ENCODE measurements at places on chromosomes 7 and 10.

GRCh38 chr7:141203586-141203985 is 129.7 kb downstream of the TMEM178B start:
- H3K4me3 ChIP-seq = no peak overlapping the region
- H3K27me3 ChIP-seq = no peaks in the 10 kb centered on the region
- H3K36me3 ChIP-seq = no peaks in the 10 kb centered on the region
- no peak for DNase-seq
- H3K4me1 ChIP-seq = no peaks in the 10 kb centered on the region

GRCh38 chr7:122258971-122259370 is 45.6 kb downstream of the FEZF1 start:
- no peak overlapping the region for H3K4me3 ChIP-seq
- H3K27me3 ChIP-seq = no peaks in the 10 kb centered on the region
- no peaks in the 10 kb centered on the region for H3K36me3 ChIP-seq

- no peaks in the 10 kb centered on the region for H3K36me3 ChIP-seq
- H3K4me1 ChIP-seq = no peaks in the 10 kb centered on the region
These were observed 19.1 kb downstream of the BTRC start for GRCh38 chr10:101373063-101373462.

DNA sequence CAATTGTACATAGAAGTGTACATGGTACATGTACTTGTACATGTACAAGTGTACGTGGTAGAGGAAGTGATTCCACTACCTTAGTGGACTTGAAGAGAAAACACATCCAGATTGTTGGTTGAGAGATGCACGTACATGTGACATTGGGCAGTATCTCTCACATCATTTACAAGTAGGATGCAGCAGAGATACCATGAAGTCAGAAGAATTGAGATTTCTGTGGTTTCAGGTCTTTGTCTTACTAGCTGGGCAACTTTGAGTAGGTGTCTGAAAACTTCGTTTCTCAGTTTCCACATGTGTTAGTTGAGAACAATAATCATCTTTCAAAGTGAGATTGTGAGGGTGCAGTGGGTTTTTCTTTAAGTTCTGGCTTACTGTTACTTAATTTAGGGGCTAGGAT is 21.5 kb downstream of the CLDN12 start:
- no peaks in the 10 kb centered on the region for H3K36me3 ChIP-seq
- H3K4me3 ChIP-seq = no peak overlapping the region
- no peaks in the 10 kb centered on the region for H3K4me1 ChIP-seq
- no peak for DNase-seq
- no peak overlapping the region for H3K27ac ChIP-seq

- no peak overlapping the region for H3K4me3 ChIP-seq
- DNase-seq = no peak
- H3K27ac ChIP-seq = no peak overlapping the region
- no peaks in the 10 kb centered on the region for H3K4me1 ChIP-seq
- no peaks in the 10 kb centered on the region for H3K27me3 ChIP-seq
These were observed 357.0 kb downstream of the RNLS start for GRCh38 chr10:88226071-88226659.

GRCh38 chr7:131623154-131623553 is 66.7 kb upstream of the PODXL start:
- peaks cover 22% of the 10 kb centered on the region for H3K4me1 ChIP-seq
- DNase-seq = peak; percentile 78

DNA sequence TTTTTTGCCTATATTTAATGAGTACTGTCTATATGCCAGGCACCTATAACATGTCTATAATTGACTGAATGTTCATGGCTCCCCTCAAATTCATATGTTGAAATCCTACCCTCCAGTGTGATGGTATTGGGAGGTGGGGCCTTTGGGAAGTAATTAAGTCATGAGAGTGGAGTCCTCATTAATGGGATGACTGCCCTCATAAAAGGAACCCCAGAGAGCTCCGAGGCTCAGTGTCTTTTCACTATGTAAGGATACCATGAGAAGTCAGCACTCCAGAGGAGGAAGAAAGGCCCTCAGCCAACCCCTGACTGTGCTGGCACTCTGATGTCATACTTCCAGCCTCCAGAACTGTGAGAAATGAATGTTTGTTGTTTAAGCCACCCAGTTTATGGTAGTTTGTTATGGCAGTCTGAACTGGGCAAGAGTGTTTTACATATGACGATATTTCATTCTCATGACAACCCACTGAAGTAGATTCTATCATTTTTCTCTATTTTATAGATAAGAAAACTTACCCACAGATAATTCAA is 61.1 kb upstream of the PCGF5 start:
- no peaks in the 10 kb centered on the region for H3K27me3 ChIP-seq
- H3K4me1 ChIP-seq = peaks cover 9% of the 10 kb centered on the region
- DNase-seq = no peak
- no peak overlapping the region for H3K27ac ChIP-seq

- no peak overlapping the region for H3K27ac ChIP-seq
- H3K4me1 ChIP-seq = no peaks in the 10 kb centered on the region
- H3K27me3 ChIP-seq = no peaks in the 10 kb centered on the region
- no peak overlapping the region for H3K4me3 ChIP-seq
- no peak for DNase-seq
- H3K36me3 ChIP-seq = no peaks in the 10 kb centered on the region
These were observed 137.6 kb upstream of the VWC2 start for GRCh38 chr7:49635800-49636199.

DNA sequence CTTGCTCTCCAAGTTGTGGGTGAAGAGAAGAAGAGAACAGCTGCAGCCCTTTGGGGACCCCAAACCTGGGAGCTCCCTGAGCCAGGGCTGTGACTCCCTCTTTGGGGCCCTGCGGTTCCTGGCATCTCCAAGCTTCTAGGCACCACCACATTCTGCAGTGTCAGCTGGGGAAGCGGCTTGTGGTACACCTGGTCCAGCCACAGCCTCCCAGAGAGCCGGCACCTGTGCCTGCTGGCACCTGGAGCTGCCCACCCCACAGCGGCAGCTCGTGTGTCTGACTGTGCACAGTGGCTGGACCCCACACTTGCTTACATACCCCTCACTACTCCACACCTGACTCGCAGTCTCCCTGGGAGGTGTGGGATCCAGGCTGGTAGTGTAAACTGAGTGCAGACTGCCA is 23.5 kb downstream of the FAM241B start:
- H3K36me3 ChIP-seq = no peaks in the 10 kb centered on the region
- H3K27ac ChIP-seq = no peak overlapping the region
- H3K4me3 ChIP-seq = no peak overlapping the region
- H3K27me3 ChIP-seq = no peaks in the 10 kb centered on the region

GRCh38 chr10:29865700-29866355 is 193.6 kb downstream of the JCAD start:
- H3K36me3 ChIP-seq = no peaks in the 10 kb centered on the region
- peak overlapping the region; percentile 29 for H3K27ac ChIP-seq
- H3K4me3 ChIP-seq = no peak overlapping the region
- no peak for DNase-seq
- H3K4me1 ChIP-seq = no peaks in the 10 kb centered on the region

GRCh38 chr10:10722422-10722821 is 295.2 kb upstream of the CELF2 start:
- DNase-seq = no peak
- H3K4me1 ChIP-seq = no peaks in the 10 kb centered on the region
- H3K27ac ChIP-seq = no peak overlapping the region

DNA sequence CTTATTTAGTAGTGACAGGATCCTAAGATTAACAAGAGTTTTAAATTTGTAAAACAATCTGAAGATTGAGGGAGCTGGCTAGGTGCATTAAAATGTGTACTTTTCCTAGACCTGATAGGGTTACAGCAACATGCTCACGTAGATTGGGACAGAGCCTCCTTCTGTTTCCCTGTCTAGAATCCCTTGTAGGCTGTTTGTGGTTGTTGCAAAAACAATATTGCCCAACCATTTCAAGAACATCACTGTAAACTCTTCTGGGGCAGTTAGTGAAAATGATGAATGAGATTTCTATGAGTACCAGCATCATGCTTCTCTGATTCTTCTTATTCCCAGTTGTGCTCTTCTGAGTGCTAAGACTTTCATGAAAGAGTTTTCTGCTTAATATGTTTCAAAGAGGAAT is 14.7 kb upstream of the CPED1 start:
- H3K36me3 ChIP-seq = peaks cover 87% of the 10 kb centered on the region
- H3K4me3 ChIP-seq = no peak overlapping the region
- no peaks in the 10 kb centered on the region for H3K27me3 ChIP-seq
- no peaks in the 10 kb centered on the region for H3K4me1 ChIP-seq

DNA sequence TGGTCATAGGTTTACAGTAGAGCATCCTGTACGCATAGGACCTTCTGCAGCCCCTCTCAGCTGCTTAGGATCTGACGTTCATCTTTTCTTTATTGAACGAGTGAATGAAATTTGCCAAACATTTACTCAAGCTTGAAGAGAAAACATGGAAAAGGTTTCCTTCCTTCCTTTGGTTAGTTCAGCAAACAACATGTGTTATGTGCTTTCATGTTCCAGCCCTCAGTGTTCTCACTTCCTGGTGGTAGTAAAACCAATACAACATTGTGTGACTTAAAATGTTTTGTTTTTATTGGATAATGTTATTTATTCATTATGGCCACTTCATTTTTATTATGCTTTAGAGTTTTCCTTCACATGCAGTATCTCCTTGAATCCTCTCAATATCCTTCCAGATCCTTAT is 1.4 kb upstream of the CDCA7L start:
- no peak for DNase-seq
- no peak overlapping the region for H3K27ac ChIP-seq
- no peaks in the 10 kb centered on the region for H3K36me3 ChIP-seq
- no peak overlapping the region for H3K4me3 ChIP-seq
- no peaks in the 10 kb centered on the region for H3K27me3 ChIP-seq

DNA sequence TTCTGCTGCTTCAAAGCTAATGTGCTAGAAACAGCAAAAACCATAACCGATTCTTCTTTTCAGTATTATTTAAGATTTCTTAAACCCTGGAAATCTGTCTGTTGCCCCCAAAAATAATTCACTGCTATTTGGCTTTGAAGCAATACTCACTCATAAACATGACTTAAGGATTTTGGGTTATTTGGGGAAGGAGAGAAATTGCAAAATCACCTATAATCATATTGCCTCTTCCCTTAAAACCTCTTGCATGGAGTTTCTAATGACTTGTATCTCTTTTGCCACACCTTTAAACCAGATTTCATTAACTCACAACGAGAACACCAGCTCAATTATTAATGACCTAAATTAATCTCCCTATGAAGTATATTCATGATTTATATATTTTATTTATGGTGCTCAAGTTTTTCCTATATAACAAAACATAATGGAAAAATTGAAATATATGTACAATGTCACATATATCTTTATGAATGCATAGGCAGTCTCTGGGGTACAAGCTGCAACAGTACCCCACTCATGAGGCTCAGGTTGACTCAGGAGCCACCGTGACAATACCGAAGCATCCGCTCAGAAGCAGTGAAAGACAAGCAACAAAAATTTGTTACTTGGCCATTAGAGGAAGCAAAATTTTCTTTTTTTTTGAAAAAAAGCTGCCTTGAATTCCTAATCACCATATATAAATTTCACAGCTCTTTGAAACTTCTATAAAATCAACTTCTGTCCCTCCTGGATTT is 3.0 kb downstream of the NAMPT start:
- peak overlapping the region; percentile 98 for H3K27ac ChIP-seq
- H3K4me3 ChIP-seq = peak overlapping the region; percentile 82
- H3K27me3 ChIP-seq = no peaks in the 10 kb centered on the region
- H3K4me1 ChIP-seq = peaks cover 58% of the 10 kb centered on the region
- no peaks in the 10 kb centered on the region for H3K36me3 ChIP-seq

- no peak overlapping the region for H3K27ac ChIP-seq
- DNase-seq = no peak
- H3K36me3 ChIP-seq = no peaks in the 10 kb centered on the region
- no peaks in the 10 kb centered on the region for H3K4me1 ChIP-seq
- H3K27me3 ChIP-seq = no peaks in the 10 kb centered on the region
- H3K4me3 ChIP-seq = no peak overlapping the region
These were observed 24.4 kb downstream of the SLC26A4 start for GRCh38 chr7:107684947-107685463.

DNA sequence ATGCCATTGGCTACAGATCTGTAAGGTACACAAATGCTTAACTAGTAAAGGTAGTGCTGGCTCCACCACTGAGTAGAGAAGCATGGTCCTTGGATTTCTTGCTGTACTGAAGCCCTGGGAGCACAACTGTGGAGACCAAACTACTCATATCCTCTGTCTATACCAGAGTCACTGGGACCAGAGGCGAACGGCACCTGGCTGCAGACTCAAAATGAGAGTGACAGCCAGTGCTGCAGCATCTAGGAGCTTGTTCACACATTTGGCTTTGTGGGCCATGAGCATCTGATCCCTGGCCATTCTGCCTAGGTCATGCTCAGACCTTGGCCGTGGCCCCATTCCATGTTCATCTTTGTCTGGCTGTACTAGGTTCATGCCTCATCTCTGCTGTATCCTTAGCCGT is 31.9 kb downstream of the LRRC18 start:
- DNase-seq = no peak
- no peaks in the 10 kb centered on the region for H3K36me3 ChIP-seq
- H3K4me1 ChIP-seq = no peaks in the 10 kb centered on the region
- no peak overlapping the region for H3K4me3 ChIP-seq

GRCh38 chr7:55202150-55202913 is 162.8 kb upstream of the LANCL2 start:
- H3K36me3 ChIP-seq = peaks cover 88% of the 10 kb centered on the region
- H3K27me3 ChIP-seq = no peaks in the 10 kb centered on the region
- no peak overlapping the region for H3K27ac ChIP-seq

GRCh38 chr10:19658131-19658530 is 158.1 kb upstream of the PLXDC2 start:
- no peak for DNase-seq
- H3K27me3 ChIP-seq = no peaks in the 10 kb centered on the region
- no peaks in the 10 kb centered on the region for H3K36me3 ChIP-seq
- H3K4me3 ChIP-seq = no peak overlapping the region

DNA sequence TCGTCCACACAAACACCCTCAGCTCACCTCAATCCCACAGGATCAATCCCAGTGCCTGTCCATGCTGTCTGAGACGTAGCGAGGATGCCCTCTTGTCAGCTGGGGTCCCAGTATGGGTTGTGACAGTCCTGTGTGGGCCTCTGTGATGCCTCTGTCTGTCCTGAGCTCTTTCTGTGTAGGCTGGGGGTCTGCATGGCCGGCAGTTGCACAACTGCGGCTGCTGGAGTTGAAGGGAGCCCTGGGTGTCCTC is 12.4 kb downstream of the ANTXRL start:
- H3K27ac ChIP-seq = no peak overlapping the region
- no peak overlapping the region for H3K4me3 ChIP-seq
- H3K36me3 ChIP-seq = no peaks in the 10 kb centered on the region
- no peaks in the 10 kb centered on the region for H3K4me1 ChIP-seq
- H3K27me3 ChIP-seq = no peaks in the 10 kb centered on the region
